ENCODE measurements at places on chromosomes 5 and 9.
A peak's percentile ranks its signal among the peaks of the same experiment; 100 is the strongest.

DNA sequence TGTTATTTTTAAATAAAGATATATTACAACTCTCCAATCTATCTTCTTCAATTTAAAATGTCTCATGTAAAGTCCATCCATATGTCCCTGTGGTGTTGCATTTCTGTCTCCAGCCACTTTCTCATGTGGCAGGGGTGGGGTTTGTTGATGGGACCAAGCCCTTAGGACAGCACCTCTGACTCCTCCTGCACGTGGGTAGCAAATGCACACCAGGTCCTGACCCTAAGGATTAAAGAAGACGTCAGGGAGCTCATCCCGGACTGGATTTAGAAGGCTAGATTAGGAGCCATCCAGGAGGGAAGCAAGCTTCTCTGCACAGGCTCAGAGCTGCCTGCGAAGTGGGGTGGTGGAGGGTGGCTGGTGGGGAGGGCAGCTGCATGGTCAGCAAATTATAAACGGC, 38.9 kb upstream of the FAM120AOS start:
- no peak for DNase-seq

- no peak for DNase-seq
Measured at GRCh38 chr9:18327121-18327520, 146.8 kb upstream of the ADAMTSL1 start.

DNA sequence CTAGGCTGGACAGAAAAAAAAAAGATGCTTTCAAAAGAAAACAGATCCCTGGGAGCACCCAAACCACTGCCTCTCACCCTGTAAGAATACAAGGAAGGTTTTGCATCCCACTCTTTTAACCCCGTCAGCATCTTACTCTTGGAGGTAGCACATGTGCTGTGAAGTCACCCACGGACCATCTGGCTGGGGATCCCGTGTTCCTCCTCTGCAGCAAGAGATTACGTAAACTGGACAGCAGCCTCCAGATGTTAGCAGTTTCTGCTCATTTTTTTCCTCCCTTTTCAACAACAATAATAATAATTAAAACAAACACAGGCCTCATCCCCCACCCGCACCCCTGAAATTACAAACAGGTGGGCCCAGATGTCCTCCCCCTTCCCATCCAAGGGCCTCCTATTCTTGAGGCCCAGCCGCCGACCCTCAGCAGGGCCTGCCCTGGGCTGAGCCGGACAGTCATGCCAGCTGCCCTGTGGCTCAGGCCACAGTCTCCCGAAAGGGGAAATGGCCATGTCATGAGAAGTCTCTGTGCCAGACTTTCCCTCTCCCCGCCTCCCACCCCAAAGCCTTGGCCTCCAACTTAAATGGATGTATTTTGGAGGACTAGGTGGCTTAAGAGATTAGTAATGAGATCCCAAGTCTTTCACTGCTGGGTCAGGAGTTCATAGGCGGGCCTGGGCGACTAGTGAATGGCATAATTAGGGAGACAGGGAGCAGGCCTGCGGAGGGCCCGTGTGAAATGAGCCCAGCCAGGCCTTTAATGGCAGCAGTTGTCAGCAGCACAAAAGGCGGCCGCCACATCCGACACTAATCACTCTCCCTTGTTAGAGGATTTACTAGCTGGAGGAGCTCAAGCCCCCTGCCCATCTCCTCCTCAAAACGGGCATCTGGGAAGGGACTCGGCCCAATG, 165.1 kb downstream of the PAPPA start:
- DNase-seq = peak; percentile 60

- no peak for DNase-seq
Measured at GRCh38 chr5:172172912-172173563, 15.0 kb downstream of the STK10 start.

DNA sequence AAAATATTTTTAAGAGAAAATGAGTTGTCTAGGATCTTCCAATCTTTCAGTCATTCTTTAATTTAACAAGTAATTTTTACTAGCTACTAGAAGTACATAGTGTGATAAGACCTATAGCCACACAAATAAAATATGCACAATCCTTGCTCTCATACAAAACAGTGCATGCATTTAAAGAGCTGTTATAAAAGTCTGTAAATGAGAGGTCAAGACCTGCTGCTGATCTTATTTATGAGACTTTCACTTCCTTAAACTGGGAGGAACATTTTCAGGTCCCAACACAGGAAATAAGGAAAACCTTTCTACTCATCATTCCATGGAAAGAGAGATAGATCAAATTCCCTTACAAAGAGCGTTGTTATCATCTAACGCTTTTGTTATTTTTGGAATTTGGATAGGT, 54.2 kb upstream of the PAM start:
- DNase-seq = no peak

DNA sequence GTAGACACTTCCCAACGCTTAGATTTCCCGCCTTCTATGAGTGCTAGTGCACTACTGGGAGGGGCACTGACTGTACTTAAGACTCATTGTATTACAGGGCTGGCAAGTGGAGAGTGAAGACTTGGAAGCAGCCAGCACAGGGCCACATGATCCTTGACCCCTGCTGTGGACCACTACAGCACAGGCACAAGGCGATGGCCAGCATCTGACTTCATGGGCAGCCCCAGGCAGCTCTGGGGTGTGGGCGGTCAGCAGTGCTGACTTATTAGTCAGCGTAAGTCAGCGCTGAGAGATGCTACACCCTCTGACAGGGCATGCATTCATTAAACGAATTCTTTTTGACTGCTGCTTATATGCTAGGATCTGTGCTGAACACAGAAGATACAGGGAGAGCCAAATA, 9.3 kb downstream of the SLC46A2 start:
- DNase-seq = no peak

DNA sequence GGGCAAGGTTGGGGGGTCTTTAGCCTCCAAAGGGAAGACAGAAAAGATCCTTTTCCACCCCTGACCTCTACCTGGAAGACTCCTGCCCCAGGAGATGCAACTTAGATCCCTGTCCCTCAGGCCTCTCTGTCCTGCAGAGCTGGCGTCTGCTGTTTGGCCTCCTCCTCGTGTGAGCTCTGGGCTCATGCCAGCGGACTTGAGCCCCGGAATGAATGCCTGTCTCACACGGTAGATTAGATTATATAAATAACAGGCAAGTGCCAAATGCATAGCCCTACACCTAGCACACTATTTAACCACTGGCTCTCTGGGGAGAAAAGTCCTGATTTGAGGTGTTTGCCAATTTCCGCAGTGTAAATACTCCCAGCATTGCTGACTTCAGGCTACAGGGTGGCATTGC, 1.4 kb upstream of the WNK2 start:
- DNase-seq = no peak

DNA sequence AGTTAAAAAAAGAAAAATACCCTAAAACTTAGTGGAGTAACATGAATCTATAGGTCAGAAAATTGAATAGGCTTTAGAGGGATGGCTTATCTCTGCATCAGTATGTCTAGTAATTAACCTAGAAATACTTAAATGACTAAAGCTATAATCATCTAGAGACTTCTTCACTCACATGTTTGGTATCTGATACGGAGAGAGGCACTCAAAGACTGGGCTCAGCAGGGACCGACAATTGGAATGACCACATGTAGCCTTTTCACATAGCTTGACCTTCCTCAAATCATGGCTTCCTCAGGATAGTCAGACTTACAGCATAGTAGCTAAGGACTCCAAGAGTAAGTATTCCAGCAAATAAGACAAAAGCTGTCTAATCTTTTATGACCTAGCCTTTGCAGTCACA, 105.3 kb upstream of the RORB start:
- DNase-seq = no peak

DNA sequence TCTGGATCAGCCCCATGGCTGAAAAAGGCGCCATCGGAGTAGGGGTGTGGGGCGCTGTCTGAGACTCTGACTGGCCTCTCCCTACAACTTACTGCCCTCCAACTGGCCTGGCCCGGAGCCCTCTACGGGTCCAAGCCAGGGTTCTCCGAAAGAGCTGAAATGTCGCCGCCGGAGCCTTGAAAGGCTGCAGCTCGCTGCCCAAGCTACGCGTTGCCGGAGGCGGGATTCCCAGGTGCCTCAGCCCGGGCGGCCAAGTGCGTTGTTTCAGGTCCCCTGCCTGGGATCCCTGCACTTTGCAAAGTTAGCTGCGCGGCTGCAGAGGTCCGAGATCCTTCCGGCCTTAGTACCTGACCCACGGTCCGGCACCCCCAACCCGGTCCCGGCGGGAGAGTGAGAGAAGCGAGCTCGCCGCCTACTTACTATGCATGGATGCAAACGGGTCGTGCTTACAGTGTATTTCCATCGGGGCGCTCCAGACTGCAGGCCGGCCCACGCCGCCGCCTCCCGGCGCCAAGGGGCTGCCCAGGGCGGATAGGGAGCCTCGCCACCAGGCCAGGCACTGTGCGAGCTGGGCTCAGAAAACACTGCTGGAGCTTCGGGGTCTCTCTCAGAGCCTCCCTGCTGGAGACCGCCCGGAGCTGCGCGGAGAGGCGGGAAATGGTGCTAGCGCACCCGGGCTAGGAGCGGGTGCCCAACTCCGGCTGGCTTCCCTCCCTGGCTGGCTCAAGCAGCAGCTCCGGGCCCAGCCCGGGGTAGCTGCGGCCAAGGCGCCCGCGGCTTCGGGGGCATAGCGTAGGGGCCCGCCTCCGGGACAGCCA, 7.7 kb downstream of the PAX5 start:
- DNase-seq = no peak

DNA sequence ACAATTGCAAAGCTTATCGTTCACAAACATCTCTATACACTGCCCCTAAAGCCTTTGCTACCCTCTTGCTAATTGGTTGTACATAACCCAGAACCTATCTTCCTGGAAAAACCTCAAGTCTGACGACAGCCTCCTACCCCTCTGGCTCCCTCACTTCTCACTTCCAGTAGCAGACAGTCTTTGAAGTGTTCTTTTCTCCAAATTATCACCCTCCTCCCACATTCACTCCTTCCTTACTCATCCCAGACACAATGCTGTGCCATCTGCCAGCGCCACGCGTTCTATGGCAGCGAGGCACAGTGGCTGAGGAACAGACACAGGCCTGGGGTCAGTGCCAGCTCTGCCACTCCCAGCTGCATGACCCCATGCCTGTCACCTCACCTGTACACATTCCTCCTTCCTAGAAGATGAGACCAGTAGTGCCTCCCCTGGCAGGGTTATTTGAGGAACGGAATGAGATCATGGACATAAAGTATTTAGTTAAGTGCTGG, 27.7 kb downstream of the CLTA start:
- DNase-seq = no peak

GRCh38 chr9:27489087-27489876, 34.8 kb upstream of the IFNK start:
- DNase-seq = no peak

GRCh38 chr9:21141427-21141882, at the start of gene IFNW1:
IFNW1 (minus strand) TSS chr9:21141832; CDS start chr9:21141570, 262 bp downstream.
- no peak for DNase-seq

All from forelimb muscle (tissue), 1 donor.